SHP77 (cell line): ENCODE measurements at places on chromosomes 7 and 10.
A peak's percentile ranks its signal among the peaks of the same experiment; 100 is the strongest.

- DNase-seq, result no peak
These were observed 8.5 kb upstream of the HK1 start for GRCh38 chr10:69269761-69270160.

DNA sequence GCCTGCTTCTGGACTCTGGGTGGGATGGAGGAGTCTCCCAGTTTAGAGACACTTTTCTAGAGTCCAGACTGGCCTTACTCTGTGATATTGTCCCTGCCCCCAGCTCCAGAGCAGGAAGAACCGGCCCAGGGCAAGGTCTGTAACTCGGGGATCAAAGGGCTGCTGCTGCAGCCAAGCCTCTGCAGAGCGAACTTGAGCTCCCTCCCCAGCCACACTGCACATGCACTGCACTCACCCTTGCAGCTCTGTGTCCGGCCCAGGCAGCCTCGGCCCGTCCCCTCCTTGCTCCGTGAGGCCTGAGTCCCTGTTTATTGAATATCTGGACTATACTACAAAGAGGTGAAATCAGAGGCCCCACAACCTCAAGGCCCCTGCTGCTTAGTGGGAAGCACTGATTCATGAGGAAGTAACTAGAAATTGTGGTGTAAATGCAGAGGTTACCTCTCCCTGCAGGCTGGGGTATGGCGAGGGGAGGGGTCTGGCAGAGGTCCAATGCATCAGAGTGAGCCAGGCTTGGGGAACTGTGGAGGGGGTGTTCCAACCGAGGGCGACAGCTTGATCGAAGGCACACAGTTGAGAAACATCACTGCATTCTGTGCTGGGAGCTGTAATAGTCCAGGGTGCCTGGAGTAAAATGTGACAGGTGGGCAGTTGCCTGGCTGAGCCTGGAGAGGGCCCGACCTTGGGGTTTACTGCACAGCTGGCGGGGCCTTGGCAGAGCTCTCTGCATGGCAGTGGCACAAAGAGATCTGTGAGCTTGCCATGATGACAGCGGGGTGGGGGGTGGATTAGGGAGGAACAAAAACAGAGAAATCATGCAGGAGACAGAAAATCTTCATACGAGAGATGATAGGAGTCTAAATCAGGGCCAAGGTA lies 49.1 kb downstream of the AOC1 start:
- no peak for DNase-seq

DNA sequence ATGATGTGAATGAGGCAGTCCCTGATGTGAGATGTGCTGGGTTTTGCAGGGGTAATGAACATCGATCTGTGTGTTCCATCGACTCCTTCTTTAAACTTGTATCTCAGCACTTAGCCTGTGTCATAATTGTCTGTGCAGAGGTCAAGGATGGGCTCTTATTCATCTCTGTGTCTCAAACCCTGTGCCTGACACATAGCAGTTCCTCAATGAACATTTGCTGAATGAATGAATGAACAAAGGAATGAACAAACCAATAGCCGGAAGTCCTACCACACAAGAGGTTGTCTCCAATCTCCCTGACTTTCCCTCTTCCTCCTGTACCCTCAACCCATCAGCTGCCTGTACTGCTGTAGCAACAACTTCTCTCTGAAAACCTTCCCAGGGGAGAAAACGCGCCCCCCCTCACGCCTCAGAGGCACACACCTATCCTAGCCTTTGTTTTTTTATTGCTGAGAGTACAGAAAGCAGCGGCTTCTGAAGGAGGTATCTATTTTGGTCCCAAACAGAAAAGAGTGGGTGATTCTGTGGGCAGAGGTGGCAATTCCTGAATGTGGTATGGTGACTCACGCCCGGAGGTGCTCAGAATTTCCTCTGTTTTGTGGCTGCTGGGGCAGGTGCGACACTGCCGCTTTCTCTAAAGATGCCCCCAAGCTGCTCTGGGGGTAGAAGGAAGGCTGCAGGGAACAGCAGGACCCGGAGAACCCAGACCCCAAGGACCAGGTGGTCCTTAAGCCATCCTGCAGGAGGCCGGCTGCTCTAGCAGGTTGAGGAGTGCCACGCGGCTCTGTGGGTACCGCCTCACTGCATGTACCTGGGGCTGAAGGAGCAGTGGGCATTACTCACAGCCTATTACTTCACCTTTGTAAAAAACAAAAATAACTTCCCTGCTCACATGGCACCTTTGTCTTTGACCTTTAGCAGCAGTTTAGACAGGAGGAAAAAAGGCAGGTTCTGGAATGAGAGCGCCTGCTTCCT lies 9.6 kb downstream of the IL2RA start:
- no peak for DNase-seq

DNA sequence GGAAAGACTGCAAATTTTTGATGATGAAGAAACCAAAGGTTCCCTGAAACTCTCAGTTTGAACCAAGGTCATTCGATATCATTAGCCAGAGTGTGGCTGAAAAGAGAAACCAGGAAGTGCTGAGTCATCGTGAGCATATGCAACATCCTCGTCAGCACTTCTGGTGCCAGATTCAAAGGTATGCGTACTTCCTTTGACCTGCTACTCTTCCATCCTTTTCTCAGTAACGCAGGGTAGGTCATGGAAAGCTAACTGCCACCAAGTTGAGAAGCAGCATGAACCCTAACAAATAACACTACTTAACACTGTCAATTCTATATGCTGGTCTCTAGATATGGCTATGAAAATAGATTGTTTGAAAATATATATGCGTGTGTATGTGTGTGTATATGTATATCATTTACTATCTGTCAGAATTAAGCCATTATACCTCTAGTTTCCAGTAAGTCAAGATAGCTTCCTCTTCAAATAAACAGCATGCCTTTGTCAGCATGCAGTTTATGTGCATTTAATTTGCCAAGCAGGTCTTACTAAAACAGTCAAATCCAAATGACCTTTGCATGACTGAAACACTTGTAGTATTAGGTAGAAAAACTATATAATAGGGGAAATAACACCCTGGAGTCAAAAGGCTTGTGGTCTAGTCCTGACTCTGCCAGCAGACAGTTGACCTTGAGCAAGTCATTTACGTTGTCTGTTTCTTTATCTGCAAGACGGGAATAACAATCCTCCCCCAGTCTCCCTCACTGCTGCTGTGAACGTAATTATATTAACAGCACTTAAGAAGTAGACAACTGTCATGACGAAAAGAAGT lies 26.4 kb downstream of the CDK6 start:
- peak; percentile 74 for DNase-seq

DNA sequence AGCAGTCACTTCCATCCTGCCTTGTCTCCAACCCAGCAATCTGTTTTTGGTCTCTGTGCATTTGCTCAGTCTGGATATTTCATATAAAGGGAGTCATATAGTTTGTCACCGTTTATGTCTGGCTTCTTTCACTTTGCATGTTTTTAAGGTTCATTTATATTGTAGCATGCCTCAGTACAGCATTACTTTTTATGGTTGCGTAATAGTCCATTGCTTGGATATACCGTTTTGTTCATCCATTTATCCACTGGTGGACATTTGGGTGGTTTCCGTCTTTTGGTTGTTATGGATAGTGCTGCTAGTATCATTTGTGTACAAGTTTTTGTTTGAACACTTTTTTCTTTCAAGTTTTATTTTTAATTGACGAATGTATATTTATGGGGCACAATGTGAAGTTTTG lies 18.2 kb downstream of the TBC1D12 start:
- DNase-seq, result no peak

DNA sequence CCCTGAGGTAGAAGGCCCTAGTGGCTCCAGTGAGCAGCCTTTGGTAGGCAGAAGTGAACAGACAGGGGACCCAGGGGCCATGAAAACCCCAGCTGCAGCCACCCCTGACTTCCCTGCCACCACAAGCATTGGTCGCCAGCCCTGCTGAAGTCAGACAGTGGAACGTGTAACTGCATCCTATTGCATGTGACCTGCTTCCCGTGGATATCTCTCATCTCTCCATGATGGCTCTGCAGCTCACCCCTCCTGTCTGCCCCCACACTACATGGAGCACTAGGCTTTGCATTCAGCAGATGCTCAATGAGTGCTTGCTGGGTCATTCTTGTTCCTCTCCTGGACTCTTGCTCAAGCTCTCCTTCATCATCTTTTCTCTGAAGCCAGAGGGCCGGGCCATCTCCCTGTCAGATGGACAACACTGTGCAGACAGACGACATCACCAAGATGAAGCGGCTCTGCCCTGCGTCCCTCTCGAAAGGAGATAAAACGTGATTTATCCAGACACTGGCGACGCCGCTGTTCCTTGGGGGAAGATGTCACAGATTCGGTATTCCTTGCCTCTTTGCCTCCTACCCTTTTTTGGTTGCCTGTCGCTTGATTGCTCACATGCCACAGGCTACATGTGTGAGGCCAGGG lies 117.5 kb downstream of the SH3PXD2A start:
- DNase-seq, result no peak

DNA sequence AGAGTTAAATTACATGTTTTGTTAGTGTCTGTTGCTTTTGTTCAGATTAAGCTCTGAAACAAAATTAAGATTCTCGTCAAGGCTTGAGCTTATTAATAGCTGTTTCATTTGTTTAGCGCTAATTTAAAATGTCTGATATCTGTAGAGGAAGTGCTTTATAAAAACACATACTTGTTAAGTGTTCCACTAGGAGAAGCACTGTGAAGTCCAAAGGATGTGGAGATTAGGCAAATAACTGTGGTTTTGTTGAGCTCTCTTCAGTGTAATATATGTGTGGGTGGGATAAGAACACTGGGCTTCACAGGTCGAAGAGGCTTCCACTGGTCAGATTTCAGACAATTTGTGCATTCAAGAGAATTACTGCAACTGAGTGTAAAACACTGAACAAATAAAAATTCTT lies 242.0 kb downstream of the AUTS2 start:
- no peak for DNase-seq

- no peak for DNase-seq
These were observed 11.4 kb upstream of the MRPS16 start for GRCh38 chr10:73263693-73264347.

DNA sequence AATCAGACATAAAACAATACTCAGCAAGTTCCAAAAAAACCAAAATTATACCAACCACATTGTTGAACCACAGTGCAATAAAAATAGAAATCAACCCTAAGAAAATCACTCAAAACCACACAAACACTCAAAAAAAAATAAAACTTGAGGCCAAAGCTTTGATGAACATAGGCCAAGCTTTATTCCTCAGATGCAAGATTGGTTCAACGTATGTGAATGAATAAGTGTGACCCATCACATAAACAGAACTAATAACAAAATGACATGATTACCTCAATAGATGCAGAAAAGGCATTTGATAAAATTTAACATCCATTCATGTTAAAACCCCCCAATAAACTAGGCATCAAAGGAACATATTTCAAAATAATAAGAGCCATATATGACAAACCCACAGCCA lies 506.1 kb upstream of the FZD8 start:
- DNase-seq, result no peak

- no peak for DNase-seq
These were observed 701.3 kb downstream of the TNS3 start for GRCh38 chr7:46880508-46881196.

DNA sequence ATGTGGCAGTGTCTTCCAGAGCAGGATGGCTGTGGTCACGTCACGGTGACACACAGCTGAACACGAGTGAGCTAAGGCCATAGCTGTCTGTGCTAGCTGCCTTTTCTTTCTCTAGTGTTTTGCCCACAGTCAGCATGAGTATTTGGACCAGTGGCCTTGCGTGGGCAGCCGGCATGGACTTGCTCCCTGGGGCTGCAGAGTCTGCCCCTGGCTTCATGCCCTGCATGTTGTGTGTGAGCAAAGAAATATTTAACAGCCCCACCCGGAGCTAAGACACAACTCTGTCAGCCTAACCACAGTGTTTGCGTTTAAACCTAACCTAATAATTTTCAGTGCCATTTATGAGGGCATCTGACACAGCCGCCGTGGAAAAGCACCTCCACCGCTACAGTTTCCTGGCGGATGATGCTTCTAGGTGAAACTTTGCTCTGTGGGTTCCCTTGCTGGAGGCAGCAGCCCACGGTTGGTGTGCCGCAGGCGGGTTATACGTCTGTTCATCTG lies 14.6 kb downstream of the CHST12 start:
- DNase-seq, result no peak

GRCh38 chr7:5671046-5671445 lies 110.4 kb downstream of the RNF216 start:
- DNase-seq, result no peak

DNA sequence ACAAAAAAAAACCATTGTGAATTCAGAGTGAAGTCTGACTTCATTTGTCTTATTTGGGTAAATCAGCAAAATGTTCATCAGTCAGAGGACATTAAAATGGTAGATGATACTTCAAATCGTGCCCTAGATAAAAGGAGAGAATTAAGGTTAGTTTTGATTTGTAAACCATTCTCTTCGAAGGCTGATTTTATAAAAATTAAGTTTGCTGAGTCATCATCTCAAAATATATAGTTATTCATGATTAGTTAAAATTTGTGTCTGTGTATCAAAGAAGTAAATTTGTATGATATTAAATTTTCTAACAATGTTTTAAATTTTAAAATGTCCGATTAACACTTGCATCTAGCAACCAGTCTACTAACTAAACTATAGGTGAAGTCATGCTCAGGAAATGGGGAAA lies 35.3 kb downstream of the MET start:
- no peak for DNase-seq

DNA sequence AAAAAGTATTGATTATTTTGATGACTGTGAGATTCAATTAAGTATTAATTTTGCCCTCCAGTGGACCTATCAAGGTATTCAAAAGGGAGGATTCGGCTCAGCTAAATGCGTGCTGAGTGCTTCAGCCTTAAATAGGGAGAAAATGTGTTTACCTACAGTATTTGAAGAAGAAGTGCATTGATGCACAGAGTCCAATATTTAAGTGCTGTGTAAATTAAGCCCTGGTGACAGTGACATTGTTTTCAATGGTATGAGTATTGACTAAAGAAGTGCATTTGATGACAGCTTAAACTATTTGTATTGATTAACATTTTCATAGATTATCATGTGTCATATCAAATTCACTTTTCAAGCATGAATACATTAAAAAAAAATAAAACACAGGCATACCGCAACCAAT lies 106.6 kb downstream of the POU6F2 start:
- peak; percentile 87 for DNase-seq

GRCh38 chr10:43166880-43167497 lies 28.7 kb downstream of the CSGALNACT2 start:
- no peak for DNase-seq

DNA sequence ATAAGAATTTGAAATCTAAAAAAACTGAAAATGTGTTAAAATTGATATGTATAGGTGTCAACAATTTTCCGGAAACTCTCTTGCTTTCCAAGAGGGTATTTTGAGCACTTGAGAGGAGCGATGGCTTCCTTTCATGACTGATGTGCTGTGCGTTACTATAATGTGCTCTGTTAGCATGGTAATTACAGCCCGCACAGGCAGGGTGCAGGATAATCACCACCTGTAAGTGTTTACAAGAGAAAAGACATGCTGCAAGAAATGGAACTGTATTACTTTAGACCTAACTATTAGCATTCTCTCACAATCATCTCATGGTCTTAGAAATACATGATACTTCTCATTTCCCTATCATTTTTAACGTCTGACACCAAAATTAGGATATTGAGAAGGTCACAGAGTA lies 92.4 kb upstream of the ADARB2 start:
- no peak for DNase-seq

GRCh38 chr7:131455546-131455945 lies 100.9 kb downstream of the PODXL start:
- DNase-seq, result no peak

GRCh38 chr10:52785418-52785817 lies 12.8 kb upstream of the MBL2 start:
- no peak for DNase-seq

- no peak for DNase-seq
These were observed 35.3 kb downstream of the ATAD1 start for GRCh38 chr10:87782721-87783120.
